T-helper 2 cell treated with Interferon-gamma antibody and Interleukin-4, amounts not matched to agents 100 ng/mL and 5 ng/mL, for 36 hours (primary cell): ENCODE measurements at places on chromosomes 13 and 19. TPM values are rescaled to one million over a fixed set of nuclear protein-coding genes. Genes with fewer than 3 reads are reported as not detected.

PCDH20 gene
- total RNA-seq: not detected in 2 replicates

FFAR3 gene
- total RNA-seq: 0.16 TPM in 1 of 2 replicates, not detected in the other

KRTDAP gene
- not detected in 2 replicates for total RNA-seq

RGL3 gene
- not detected in 2 replicates for total RNA-seq

KIR2DL1 gene
- not detected in 2 replicates for total RNA-seq

ETV2 gene
- total RNA-seq: 0.80 and 1.3 TPM in 2 replicates

APOC4 gene
- total RNA-seq: not detected in 2 replicates

ASF1B gene
- total RNA-seq: 114 and 117 TPM in 2 replicates

MAST1 gene
- 0.73 and 1.0 TPM in 2 replicates for total RNA-seq

ZNF254 gene
- total RNA-seq: 10.0 and 11.2 TPM in 2 replicates

LILRB1 gene
- total RNA-seq: 0.11 TPM in 1 of 2 replicates, not detected in the other

SOX1 gene
- not detected in 2 replicates for total RNA-seq

SLC25A42 gene
- 17.4 and 18.6 TPM in 2 replicates for total RNA-seq

CEACAM1 gene
- 26.9 and 27.6 TPM in 2 replicates for total RNA-seq

NUMBL gene
- total RNA-seq: 7.5 and 9.0 TPM in 2 replicates

C3 gene
- 0.59 and 0.66 TPM in 2 replicates for total RNA-seq

HPN gene
- not detected in 2 replicates for total RNA-seq

ANGPTL8 gene
- not detected in 2 replicates for total RNA-seq

FGF21 gene
- not detected in 2 replicates for total RNA-seq

RNF225 gene
- 0.27 and 0.61 TPM in 2 replicates for total RNA-seq

SIGLEC12 gene
- total RNA-seq: 1.1 and 1.4 TPM in 2 replicates

KCNK6 gene
- 20.2 and 23.1 TPM in 2 replicates for total RNA-seq

ATP1A3 gene
- 2.3 and 2.5 TPM in 2 replicates for total RNA-seq

GJB2 gene
- total RNA-seq: 2.9 and 3.7 TPM in 2 replicates

ZMYM5 gene
- total RNA-seq: 13.6 and 15.0 TPM in 2 replicates

SRRM5 gene
- total RNA-seq: 0.59 and 0.82 TPM in 2 replicates

KLK2 gene
- total RNA-seq: 0.16 and 0.27 TPM in 2 replicates

GFY gene
- not detected in 2 replicates for total RNA-seq

CGB2 gene
- not detected in 2 replicates for total RNA-seq

KANK3 gene
- total RNA-seq: 1.5 and 2.2 TPM in 2 replicates

SYDE1 gene
- 0.41 and 0.55 TPM in 2 replicates for total RNA-seq

IL11 gene
- 0.55 and 0.61 TPM in 2 replicates for total RNA-seq

ZNF524 gene
- total RNA-seq: 21.0 and 21.2 TPM in 2 replicates

NLRP12 gene
- total RNA-seq: not detected in 2 replicates

SULT2A1 gene
- not detected in 2 replicates for total RNA-seq

MRPL57 gene
- 19.6 and 20.9 TPM in 2 replicates for total RNA-seq

OLFM4 gene
- total RNA-seq: not detected in 2 replicates

ZNF177 gene
- 0.64 and 1.7 TPM in 2 replicates for total RNA-seq

TTYH1 gene
- 0.80 and 1.1 TPM in 2 replicates for total RNA-seq
